ENCODE measurements at places on chromosomes 3 and 15. TPM values are rescaled to one million over a fixed set of nuclear protein-coding genes. Genes with fewer than 3 reads are reported as not detected.
A peak's percentile ranks its signal among the peaks of the same experiment; 100 is the strongest.

DNA sequence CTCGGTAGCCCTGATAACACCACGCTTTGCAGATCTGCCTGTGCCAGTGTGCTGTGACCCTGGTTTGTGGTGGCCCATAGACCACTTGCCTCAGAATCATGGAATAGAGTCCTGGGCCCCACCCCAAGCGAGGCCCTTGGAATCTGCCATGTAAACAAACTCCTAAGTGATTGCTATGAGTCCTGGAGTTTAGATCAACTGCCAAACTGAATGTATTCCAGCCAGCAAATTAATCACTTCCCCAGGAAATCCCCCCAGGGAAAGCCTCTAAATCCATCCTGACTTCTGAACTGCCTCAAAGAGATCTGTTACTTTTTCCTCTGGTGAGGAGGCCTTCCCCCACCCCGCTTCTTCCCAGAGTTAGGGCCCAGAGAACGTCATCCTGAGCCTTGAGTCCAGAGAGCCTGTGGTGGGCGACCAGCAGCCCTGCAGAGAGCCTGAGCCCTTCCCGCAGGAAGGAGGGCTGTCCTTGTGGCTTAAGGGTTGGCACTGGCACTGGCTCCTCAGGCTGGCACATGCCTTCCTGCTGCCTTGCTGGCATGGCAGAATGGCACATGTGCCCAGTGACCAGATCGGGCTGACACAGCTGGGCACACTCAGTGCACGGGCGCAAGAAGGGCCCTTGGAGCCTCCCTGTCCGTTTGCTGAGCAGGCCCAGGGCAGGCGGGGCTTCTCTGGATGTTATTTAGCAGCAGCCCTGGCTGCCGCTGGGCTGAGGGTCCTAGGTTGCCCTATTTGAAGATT, 50.6 kb upstream of the PLXNA1 start:
- H3K27me3 ChIP-seq = no peaks in the 10 kb centered on the region
- H3K27ac ChIP-seq = no peak overlapping the region
- no peaks in the 10 kb centered on the region for H3K4me1 ChIP-seq
- H3K36me3 ChIP-seq = peaks cover 2% of the 10 kb centered on the region
- DNase-seq = no peak
- H3K4me3 ChIP-seq = no peak overlapping the region

DNA sequence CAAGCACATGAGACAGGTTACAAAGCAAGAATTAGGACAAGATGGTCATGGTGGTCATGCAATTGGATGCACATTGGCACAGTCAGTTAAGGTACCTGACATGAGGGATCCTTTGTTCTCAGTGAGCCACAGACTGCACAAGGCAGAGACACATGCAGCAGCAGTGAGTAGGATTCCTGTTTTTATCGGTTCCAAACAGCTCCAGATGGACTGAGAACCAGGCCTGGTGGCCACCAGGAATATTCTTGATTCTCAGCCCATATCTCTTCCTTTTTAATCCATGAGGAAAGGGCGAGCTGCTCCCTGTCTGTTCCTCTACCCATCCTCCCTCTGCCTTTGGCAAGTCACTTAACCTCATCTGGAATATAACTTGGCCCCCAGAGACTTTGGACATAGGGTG, 410.8 kb downstream of the GAP43 start:
- no peaks in the 10 kb centered on the region for H3K4me1 ChIP-seq
- no peaks in the 10 kb centered on the region for H3K27me3 ChIP-seq
- DNase-seq = no peak
- no peaks in the 10 kb centered on the region for H3K36me3 ChIP-seq

GRCh38 chr3:28768439-28768838, 419.8 kb upstream of the AZI2 start:
- no peaks in the 10 kb centered on the region for H3K4me1 ChIP-seq
- no peak overlapping the region for H3K27ac ChIP-seq
- no peak for DNase-seq
- H3K36me3 ChIP-seq = no peaks in the 10 kb centered on the region

DNA sequence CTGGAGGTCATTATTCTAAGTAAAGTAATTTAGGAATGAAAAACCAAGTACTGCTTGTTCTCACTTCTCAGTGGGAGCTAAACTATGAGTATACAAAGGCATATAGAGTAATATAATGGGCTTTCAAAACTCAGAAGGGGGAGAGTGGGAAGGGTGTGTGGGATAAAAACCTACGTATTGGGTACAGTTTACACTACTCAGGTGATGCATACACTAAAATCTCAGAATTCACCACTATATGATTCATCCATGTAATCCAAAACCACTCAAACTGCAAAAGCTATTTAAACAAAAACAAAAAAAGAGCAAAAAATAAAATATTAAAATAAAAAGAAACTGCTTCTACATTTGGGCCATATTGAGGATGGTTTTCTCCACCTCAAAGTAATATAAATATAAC, 623.3 kb downstream of the NSUN3 start:
- H3K27me3 ChIP-seq = no peaks in the 10 kb centered on the region
- H3K27ac ChIP-seq = no peak overlapping the region
- DNase-seq = no peak
- H3K4me1 ChIP-seq = no peaks in the 10 kb centered on the region

DNA sequence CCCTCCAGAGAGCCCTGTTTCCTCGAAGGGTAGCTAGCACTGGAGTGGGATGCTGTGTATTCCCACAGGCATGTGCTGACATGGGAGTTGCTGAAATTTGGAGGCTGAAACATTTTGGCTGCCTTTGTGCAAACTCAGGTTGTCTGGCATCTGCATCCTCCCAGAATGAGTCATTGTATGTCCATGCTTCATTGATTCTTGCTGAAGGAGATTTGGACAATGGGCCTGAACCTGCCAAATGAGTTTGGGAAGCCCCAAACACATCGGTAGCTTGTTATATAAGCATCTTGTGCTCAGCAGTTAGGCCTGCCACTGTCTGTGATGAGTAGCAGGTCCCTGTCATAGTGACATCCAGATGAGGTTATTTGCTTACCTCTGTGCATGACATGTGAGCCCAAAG, 160.0 kb downstream of the IL5RA start:
- H3K27me3 ChIP-seq = peaks cover 4% of the 10 kb centered on the region
- H3K27ac ChIP-seq = no peak overlapping the region
- no peak for DNase-seq
- no peaks in the 10 kb centered on the region for H3K4me1 ChIP-seq

DNA sequence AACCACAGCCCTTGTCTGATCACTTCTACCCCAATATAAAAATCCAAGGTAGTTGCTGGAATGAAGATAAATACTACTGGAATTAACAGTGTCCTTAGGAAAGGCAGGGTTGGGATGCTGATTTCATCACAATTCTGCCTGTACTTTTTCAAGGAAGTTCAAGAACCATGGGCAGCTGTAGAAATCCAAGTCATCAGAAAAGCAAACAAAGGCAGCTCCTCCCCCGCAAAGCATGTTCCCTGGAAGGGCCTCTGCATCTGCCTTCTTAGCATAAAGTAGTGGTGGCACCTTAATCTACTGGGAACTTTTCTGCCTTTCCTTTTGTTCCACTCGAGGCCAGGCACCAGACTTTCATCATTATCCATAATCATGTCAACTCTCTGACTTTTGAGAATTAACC, 54.4 kb downstream of the ERC2 start:
- no peaks in the 10 kb centered on the region for H3K27me3 ChIP-seq
- H3K4me3 ChIP-seq = no peak overlapping the region
- H3K27ac ChIP-seq = no peak overlapping the region
- H3K36me3 ChIP-seq = no peaks in the 10 kb centered on the region

GRCh38 chr3:178182337-178182779, 353.9 kb upstream of the KCNMB2 start:
- H3K4me1 ChIP-seq = no peaks in the 10 kb centered on the region
- H3K27ac ChIP-seq = no peak overlapping the region
- no peak overlapping the region for H3K4me3 ChIP-seq
- H3K36me3 ChIP-seq = no peaks in the 10 kb centered on the region
- H3K27me3 ChIP-seq = no peaks in the 10 kb centered on the region
- no peak for DNase-seq

DNA sequence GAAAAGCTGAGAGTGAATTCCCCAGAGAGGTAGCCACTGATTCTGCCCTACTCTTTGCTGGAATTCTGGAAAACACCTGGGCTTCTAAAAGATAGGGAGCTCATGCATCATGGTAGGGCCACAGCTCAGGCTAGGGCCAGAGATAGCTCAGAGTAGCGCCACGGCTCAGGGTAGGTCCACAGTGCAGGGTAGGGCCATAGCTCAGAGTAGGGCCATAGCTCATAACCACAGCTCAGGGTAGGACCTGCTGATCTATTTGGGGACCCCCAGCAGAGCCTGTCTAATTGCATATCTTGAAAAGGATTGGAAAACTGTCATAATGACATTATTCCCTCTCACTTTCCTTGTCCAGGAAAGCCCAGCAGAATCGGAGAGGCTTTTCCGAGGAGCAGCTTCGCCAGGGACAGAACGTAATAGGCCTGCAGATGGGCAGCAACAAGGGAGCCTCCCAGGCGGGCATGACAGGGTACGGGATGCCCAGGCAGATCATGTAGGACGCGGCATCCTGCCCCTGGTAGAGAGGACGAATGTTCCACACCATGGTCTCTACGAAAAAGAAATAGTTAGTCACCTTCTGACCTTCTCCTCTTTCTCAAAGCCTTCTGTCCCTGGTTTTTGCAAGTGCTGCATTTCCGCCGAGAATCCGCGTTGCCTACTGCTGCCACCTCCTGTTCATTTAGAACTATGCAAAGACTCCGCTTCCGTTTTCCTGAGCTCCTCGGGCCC, 14.5 kb downstream of the TAGLN3 start:
- no peaks in the 10 kb centered on the region for H3K27me3 ChIP-seq
- H3K27ac ChIP-seq = peak overlapping the region; percentile 0
- no peaks in the 10 kb centered on the region for H3K36me3 ChIP-seq

DNA sequence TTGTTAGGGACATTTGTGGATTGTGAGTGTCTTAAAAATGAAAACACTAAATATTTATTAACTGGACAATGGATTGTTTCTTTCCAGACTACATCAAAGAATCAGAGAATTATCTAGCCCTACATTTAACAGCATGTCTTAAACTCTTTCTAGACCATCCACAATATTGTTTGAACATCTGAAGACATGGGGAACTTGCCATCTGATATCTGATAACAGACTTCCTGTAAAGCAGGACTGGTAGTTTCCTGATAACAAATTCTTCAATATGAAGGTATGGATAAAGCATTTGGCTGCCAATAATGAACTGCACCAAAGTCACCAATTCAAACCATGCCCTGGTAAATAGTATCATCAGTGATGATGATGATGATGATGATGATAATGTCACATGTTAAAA, 26.2 kb upstream of the HACD2 start:
- H3K36me3 ChIP-seq = peaks cover 7% of the 10 kb centered on the region
- H3K4me1 ChIP-seq = peaks cover 8% of the 10 kb centered on the region
- DNase-seq = no peak
- H3K27ac ChIP-seq = no peak overlapping the region
- no peaks in the 10 kb centered on the region for H3K27me3 ChIP-seq

The TMEM40 gene
- total RNA-seq = not detected

- no peak for DNase-seq
- no peaks in the 10 kb centered on the region for H3K4me1 ChIP-seq
- H3K27ac ChIP-seq = no peak overlapping the region
- no peaks in the 10 kb centered on the region for H3K27me3 ChIP-seq
These were observed 88.0 kb downstream of the EDEM1 start for GRCh38 chr3:5275529-5275928.

The GP5 gene
- total RNA-seq = 0.80 TPM

DNA sequence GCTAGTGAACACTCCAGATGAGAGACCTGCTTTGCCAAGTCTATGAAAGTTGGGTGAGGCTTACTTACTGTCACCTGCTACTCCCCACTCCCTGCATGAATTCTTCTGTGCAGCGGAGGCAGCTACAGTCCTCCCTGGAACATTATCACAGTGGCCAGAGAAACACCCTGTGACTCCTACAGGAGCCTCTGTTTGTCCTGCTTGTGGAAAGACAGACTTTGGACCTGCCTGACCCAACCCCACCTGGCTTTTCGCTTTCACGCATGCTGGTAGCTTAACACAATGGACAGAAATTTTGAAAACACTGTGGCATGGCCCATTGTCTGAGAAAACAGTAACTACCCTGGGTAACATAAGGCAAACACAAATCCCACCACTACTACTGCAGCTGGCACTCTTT, 1565.5 kb upstream of the CADM2 start:
- no peak overlapping the region for H3K4me3 ChIP-seq
- no peaks in the 10 kb centered on the region for H3K4me1 ChIP-seq
- H3K36me3 ChIP-seq = no peaks in the 10 kb centered on the region
- DNase-seq = no peak
- H3K27me3 ChIP-seq = no peaks in the 10 kb centered on the region
- no peak overlapping the region for H3K27ac ChIP-seq

DNA sequence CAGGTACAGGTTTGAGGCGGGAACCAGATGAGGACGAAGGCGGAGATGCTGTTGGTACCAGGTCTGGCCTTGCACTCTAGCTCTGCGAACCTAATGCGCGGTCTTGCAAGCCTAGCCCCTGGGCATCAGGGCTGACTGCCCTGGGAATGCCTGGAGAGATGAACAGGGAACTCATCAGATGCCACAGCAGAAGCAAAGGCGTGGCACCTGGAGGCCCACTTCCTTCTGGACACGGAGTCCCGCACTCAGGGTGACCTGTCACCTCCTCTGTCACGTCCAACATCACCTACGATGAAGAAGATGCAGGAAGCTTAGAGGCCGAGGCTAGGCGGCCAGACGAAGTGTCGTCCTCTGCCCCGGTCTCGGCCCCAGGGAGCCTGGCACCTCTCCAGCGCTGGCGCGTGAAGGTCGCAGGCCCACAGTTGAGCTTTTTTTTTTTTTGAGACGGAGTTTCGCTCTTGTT, 9.4 kb downstream of the RPLP1 start:
- H3K4me3 ChIP-seq = peak overlapping the region; percentile 87
- H3K36me3 ChIP-seq = peaks cover 5% of the 10 kb centered on the region
- H3K27ac ChIP-seq = peak overlapping the region; percentile 65
- peaks cover 26% of the 10 kb centered on the region for H3K4me1 ChIP-seq
- DNase-seq = no peak

DNA sequence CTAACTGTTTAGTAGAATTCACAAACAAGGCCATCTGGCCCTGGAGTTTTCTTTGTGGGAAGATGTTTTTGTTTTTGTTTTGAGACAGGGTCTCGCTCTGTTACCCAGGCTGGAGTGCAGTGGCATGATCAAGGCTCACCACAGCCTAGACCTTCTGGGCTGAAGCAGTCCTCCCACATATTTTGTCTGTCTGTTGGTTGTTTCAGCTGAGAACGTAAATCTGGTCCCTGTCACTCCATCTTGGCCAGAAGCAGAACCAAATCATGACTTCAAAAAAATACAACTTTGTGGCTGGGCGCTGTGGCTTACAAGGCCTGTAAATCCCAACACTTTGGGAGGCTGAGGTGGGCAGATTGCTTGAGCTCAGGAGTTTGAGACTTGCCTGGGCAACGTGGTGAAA, 27.1 kb downstream of the MRAS start:
- peaks cover 13% of the 10 kb centered on the region for H3K4me1 ChIP-seq
- H3K4me3 ChIP-seq = no peak overlapping the region
- peaks cover 4% of the 10 kb centered on the region for H3K27me3 ChIP-seq
- no peak for DNase-seq
- no peaks in the 10 kb centered on the region for H3K36me3 ChIP-seq

GRCh38 chr3:117843356-117843755, 1133.8 kb downstream of the TUSC7 start:
- H3K36me3 ChIP-seq = no peaks in the 10 kb centered on the region
- H3K27ac ChIP-seq = no peak overlapping the region
- no peak overlapping the region for H3K4me3 ChIP-seq
- no peak for DNase-seq
- no peaks in the 10 kb centered on the region for H3K27me3 ChIP-seq
- no peaks in the 10 kb centered on the region for H3K4me1 ChIP-seq
